Stimulated activated CD4-positive, alpha-beta T cell treated with anti-CD3 and anti-CD28 coated beads, Interleukin-1b, Interleukin-23, amount 100 ng/mL, for 1 hour (primary cell): ENCODE measurements at places on chromosomes 7 and 10.

- no peak for DNase-seq
These were observed 91.1 kb downstream of the TEX36 start for GRCh38 chr10:125591886-125592285.

- DNase-seq: peak; percentile 16
These were observed 14.2 kb upstream of the SYPL1 start for GRCh38 chr7:106126170-106126938.

DNA sequence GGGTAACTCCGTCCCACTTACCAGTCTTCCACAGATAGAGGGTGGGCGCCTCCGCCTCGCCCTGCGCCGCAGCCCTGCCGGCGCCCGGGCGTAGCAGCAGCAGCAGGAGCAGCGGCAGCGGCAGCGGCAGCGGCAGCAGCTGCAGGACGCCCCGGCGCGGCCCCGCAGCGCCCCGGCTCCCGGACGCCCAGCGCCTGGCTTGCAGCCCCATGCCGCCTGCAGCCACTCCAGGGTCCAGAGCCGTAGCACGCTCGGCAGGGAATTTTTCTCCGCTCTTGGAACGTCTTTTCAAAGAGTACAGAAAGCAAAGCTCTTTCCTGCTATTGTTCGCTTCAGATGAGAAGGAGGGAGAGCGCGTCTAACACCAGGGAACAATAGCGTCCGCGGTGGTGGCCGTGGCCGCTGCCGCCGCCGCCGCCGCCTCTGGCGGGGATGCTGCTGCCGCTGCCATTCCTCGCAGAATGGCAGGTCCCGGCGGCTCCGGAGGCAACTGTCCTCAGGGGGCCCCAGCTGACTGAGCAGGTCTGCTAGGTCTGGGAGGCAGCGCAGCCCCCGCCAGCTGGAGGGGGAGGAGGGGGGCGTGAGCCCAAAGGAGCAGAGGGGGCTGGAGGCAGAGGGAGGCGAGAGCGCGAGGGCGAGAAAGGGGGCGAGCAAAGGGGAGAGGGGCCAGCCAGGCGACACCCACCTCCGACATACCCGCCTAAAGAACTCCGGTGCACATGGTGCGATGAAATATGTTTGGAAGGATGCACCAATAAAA, at the start of gene THSD7A:
Gene THSD7A (minus strand): TSS at position 463 of the 760 bp plus-strand sequence. CDS start 252 bp downstream, at position 211.
- DNase-seq: no peak

GRCh38 chr10:43931308-43931930, 282.7 kb upstream of the ZNF32 start:
- no peak for DNase-seq

GRCh38 chr10:73810358-73810734, 1.1 kb downstream of the NDST2 start:
- DNase-seq: no peak

DNA sequence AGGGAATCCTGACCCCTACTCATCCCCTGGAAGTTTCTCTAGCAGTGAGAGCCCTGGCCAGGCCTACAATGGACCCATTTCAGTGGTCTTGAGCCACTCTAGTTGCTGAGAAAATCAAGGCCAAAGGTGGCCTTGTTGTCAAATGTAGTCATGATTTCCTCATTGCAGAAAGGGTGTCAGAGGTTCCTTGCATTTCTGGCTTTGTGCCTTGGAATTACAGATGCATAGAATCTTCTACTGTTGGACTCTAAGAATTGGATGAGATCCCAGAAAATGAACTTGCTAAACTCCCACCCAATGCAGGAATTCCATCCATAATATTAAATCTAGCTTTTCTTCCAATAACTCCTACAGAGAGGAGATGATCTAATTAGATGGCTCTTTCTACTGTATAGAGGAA, 12.2 kb downstream of the CPA2 start:
- no peak for DNase-seq

DNA sequence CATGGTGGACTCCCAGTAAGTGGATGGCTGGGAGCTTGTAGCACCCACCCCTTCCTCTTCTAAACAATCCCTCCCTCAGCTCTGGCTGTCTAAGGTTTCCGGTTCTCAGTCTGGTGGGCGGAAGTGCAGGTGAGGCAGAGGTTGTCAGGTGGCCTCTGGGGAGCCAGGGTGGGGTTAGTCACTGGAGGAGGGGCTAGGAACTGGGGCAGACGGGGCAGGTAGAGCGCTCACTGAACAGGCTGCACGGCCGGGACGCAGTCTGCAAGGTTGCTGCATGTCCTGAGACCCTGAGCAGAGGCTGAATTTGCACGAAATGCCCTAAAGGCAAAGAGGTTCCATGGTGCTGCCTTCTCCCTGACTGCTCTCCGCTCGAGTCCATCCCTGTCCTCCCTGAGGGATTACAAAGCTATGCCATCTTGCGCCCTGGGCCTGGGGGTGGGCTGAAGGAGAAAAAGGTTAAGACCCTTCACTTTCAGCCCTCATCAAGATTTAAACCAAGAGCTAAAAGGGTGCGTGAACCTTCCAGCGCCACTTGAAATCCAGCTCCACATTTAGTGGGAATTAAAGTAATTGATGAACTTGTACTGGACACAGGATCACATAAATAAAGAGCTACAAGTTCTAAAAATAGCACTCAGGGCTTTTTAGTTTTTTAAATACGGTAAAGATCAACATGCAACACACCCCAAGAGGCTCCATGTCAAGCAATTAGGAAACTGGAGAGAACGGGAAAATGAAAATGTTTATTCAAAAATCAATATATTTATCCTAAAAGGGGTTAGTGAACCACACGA, 62.3 kb upstream of the CTBP2 start:
- no peak for DNase-seq

- DNase-seq: no peak
These were observed 19.3 kb upstream of the SLIT1 start for GRCh38 chr10:97204826-97205679.

DNA sequence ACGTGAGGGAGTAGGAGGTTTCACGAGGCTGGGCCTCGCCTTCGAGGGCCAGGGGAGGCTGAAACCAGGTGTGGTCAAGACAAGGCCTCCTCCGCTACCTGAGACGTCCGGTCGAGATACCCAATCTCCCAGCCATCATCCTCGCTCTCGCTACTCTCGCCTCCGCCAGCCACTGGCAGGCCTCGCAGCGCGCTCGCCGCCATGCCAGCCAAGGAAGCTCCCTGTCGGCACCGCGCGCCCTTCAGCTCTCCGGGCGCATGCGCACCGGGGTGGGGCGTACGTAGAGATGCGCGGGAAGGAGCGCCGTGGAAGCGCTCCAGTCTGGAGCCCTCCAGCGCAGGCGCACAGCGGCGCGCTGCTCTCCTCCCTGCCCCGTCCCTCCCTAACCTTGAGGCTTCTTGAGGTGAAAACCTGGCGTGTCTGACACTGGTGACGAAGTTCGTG, at the start of gene ASZ1:
Gene ASZ1 (minus strand): TSS at position 236 of the 444 bp plus-strand sequence. CDS start 33 bp downstream, at position 203.
- DNase-seq: no peak

DNA sequence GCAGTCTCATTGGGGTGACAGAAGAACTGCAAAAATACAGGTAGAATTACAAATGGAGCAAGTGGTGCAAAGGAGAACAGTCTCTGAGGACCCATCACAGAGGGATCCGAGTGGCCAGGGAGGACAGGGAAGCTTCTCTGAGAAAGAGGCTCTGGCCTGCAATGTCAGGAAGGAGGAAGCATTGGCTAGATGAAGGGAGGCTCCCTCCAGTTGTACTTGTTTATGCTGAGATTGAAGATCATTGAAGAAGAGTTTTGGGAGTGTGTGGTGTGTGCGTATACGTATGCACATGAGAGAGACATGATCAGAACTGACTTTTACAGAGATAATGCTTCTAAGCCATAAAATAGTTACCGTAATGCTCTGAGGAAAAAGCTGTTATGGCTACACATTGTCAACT, 274.7 kb upstream of the FZD8 start:
- no peak for DNase-seq

DNA sequence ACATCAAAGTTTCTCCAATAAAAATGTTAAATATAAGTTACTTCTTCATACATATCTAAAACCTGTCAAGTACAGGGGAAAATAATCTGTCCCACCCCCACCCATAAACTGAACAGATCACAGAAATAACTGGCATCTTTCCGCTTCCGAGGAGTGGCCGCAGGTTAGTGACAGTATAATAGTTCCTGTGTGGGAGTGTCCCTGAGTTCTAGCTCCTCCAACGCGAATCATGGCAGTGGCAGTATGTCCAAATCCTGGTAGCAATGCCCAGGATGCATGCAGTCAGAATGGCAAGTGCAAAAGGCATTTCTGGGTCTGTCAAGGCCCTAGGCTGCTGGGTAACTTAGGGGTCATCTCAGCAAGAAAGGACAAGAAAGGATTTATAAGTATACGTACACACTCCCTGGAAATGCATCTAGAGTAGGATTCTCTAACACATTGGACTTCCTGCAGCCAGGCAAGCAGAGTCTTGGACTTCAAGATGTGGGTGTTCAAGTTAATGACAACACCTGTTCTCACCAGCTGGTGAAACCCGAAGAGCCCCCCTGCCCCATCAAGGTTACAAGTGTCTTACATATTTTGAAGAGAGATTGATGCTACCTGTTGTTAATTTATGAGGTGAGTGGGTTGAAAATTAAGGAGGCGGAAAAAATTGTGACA, 94.4 kb upstream of the COL1A2 start:
- DNase-seq: no peak

GRCh38 chr10:13993169-13993568, 337.6 kb downstream of the FRMD4A start:
- DNase-seq: no peak

- no peak for DNase-seq
These were observed 120.9 kb downstream of the TMEM168 start for GRCh38 chr7:112669306-112669705.

DNA sequence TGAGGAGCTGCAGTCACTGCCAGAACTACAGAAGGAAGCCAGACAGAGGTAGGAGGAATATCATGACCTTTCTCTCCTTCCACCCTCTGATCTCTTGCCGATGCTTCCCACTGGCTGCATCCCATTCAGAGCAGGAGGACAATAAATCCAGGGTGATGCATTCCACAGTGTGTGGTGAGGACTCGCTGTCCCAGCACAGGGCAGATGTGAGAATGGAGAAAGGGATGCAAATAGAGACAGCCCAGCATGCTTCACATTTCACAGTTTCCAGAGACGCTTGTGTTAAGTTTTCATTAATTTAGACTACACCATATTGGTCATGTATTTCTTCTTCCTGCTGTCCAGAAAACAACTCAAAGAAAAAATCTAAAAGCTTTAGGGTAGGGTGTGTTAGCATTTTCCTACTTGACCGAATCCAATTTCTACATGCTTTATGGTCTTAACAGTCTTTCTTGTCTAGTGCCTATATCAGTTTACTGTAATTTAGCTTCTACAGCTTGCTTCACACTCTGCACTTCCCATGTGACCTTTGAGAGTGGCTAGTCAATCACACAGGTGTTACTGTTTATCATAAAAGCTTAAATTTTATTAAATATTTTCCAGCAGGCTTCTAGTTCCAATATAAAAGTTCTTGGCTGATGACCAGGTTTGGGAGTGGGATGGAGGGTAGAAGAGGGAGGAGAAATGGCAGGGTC, 155.6 kb downstream of the RAPGEF5 start:
- no peak for DNase-seq

DNA sequence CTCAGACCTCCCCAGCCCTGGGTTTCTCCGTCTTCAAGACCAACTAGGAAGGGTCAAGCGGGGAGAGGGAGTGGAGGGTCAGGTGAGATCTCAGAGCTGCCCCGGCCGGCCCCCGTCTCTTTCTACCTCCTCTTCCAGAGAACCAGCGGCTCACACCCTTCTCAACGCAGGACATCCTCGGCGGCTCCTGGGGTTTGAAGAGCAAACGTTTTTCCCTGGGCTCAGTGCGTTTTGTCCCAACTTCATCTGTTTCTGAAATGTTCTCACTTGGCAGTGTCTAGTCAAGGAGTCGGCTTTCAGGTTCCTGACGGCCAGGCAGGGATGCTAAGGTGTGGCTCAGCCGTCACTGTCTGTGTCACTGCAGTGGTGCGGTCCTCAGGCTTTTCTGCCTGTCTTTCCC, 416.4 kb upstream of the FOXK1 start:
- no peak for DNase-seq

GRCh38 chr7:35336444-35336843, 82.5 kb upstream of the TBX20 start:
- DNase-seq: no peak

- DNase-seq: no peak
These were observed 33.0 kb upstream of the MICU1 start for GRCh38 chr10:72658696-72659400.

GRCh38 chr7:132177708-132178401, 398.4 kb downstream of the PLXNA4 start:
- no peak for DNase-seq

DNA sequence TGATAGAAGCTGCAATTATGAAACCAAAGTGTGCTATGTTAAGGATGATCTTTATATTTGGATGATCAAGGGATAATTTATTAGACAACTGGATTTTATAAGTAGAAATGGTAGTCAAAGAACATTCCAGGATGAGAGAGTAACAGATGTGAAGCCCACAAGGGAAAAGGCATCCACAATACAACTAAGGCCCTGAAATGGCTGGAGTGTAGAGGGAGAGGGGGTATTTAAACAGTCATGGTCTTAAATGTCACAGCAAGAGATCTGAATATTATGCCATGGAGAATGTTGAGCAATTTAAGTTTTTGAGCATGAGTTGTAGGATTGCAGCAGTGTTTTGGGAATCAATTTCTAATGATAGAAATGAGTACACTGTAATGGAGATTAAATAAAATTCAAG, 282.3 kb upstream of the DKK1 start:
- DNase-seq: no peak

GRCh38 chr7:2886391-2886790, 42.3 kb upstream of the GNA12 start:
- DNase-seq: no peak

DNA sequence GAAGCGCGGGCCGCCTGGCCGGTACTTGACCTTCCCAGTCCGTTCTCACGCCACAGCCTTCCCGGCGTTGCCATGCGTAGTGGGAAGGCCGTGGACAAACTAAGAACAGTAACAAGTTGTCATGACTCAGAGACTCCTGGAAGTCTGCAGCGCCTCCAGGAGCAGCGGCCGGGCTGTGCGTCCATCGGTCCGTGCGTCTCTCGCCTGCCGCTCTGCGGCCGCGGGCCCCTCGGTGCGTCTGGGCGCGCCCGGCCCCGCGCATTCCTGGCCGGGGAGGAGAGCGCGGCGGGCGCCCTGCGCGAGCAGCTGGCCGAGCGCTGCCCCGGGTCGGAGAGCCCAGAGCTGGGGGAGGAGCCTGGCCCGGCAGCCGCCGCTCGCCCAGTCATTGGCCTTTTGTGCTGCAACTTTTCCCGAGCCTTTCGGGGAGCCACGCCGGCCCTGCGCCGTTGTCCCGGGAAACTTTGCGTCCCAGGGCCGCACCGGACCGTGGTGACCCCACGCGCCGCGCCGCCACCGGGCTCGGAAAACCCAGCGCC, 123.7 kb downstream of the TACC2 start:
- no peak for DNase-seq

- peak; percentile 38 for DNase-seq
These were observed 149.5 kb downstream of the ARID5B start for GRCh38 chr10:62050893-62051433.

DNA sequence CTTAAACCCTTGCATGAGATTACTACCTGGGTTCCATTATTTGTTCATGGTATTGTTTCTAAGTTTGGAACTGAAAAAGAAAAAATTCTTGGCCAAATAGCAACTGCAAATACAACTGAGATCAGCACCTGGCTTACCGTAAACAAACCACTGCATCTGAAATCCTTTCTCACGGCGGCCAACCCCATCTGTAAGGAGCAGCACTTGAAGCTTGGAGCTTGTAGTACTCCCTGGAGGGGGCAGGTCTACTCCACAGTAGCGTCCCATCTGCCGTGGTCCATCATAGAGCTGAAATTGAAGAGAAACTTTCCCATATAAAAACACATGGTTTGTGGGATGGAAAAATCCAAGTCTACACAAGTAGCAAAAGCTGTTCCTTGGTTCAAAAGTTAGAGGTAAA, 109.9 kb downstream of the CUBN start:
- no peak for DNase-seq
